ENCODE measurements at places on chromosomes 13 and 19.

- no peak for DNase-seq
Observed at GRCh38 chr13:98761126-98761985, 8.9 kb upstream of the SLC15A1 start.

DNA sequence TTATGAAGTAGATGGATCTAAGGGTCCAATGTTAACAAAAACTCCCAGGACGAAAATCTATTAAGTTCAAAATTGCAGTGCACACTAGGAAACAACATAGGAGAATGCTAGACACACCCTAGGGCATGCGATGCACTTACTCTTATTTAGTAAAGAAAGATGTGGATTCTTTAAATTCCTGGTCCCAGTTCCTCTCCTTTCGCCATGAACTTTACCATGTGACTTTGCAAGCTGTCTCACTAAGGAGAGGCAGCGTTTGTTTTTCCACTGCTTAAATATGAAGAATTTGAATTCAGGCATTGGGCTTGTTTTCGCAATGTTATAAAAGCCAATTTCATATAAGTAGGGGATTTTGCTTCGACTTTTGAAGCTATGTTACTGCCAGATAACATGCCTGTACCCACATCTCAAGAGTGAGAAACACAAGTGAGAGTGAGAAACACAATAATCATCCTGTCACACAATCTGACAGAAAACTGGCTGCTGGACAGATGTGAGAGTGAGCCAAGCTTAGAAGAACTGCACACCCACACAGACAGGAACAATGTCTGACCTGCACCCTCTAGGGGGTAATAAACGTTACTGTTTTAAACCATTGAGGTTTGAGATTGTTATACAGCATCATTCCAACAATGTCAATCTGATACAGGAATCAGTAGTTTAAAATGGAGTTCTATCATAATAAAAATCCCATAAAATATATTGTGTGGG is 1308.4 kb downstream of the SLITRK5 start:
- peak; percentile 29 for DNase-seq

DNA sequence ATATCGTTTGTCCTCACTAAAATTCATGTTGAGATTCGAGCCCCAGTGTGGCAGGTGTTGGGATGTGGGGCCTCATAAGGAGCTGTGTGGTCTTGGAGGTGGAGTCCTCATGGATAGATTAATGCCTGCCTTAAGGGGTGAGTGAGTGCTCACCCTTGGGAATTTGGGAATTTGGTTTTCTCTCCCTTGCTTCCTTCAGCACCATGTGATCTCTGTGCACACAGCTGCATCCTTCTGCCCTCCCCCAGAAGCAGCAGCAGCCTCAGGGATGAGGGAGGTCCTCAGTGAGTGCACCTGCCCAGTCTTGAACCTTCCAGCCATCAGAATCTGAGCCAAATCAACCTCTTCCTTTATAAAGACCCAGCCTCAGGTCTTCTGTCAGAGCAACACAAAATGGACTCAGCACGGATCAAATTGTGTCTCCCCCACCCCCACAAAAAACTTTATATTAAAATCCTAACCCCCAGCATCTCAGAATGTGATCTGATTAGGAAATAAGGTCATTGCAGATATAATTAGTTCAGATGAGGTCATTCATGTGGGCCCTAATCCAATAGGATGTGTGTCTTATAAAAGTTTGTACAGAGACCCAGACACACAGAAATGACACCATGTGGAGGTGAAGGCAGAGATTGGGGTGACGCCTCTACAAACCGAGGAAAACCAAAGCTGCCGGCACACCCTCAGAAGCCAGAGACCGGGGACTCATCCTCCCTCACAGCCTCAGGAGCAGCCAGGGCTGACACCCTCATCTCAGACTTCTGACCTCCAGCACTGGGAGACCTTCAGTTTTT is 12.9 kb downstream of the CYTH2 start:
- no peak for DNase-seq

DNA sequence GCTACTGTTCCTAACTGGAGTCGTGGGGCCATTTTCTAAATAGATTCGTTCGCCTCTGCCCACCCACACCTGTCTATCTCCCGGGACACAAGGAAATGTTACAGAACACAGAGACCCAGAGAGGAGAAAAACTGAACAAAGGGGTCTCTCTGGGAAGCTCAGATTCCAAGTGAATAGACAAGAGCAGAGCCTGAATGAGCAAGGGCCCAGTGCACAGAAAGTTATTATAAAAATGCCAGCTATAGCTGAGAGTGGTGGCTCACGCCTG is 27.2 kb upstream of the FEM1A start:
- no peak for DNase-seq

DNA sequence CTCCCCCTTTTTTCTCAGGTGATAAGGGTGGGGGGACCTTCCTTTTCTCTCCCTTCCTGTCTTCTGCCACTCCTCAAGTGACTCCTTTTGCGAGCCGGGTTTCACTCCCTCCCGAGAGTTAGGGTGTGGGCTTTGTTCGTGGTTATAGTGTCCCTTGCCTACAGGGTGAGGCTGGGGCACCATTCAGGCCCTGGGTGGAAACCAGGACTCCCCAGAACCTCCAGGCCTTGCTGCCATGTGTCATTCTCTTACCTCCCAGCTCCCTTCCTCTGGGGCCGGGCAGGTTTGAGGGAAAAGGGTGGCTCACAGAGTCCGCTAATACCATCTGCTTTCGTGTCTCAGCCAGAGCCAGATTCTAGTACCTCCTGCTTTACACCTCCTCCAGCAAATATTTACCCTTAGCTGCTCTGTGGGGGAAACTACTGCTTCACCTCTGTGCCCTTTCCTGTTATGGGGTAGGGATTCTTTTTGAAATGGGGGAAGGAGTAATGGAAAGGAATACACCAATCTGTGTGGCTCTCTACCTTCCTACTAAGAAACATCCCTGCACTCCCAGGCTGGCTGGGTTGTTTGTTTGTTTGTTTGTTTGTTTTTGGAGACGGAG is 2.8 kb downstream of the ACTN4 start:
- no peak for DNase-seq

DNA sequence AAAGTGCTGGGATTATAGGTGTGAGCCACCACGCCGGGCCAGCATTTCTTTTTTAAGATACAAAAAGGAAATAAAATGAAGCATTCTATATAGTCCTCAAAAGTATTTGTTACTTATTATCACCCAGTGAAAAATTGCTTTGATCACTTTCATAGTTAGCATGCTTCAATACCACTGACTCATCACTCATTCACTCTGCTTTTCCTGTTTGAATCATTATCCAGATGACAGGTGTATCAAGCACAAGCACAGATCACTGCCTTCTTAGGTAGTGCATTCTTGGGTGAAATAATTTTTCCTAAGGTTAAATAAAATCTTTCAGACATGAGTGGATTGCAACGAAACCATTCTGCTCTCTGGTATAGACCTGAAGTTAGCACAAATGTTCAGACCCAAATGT is 35.8 kb upstream of the SPART start:
- DNase-seq = no peak

GRCh38 chr19:46660008-46660517 is 919 bp downstream of the DACT3 start:
- DNase-seq = no peak

- peak; percentile 5 for DNase-seq
Observed at GRCh38 chr13:97125810-97126738, 96.1 kb upstream of the MBNL2 start.

- no peak for DNase-seq
Observed at GRCh38 chr13:59279576-59279975, 884.2 kb downstream of the DIAPH3 start.

DNA sequence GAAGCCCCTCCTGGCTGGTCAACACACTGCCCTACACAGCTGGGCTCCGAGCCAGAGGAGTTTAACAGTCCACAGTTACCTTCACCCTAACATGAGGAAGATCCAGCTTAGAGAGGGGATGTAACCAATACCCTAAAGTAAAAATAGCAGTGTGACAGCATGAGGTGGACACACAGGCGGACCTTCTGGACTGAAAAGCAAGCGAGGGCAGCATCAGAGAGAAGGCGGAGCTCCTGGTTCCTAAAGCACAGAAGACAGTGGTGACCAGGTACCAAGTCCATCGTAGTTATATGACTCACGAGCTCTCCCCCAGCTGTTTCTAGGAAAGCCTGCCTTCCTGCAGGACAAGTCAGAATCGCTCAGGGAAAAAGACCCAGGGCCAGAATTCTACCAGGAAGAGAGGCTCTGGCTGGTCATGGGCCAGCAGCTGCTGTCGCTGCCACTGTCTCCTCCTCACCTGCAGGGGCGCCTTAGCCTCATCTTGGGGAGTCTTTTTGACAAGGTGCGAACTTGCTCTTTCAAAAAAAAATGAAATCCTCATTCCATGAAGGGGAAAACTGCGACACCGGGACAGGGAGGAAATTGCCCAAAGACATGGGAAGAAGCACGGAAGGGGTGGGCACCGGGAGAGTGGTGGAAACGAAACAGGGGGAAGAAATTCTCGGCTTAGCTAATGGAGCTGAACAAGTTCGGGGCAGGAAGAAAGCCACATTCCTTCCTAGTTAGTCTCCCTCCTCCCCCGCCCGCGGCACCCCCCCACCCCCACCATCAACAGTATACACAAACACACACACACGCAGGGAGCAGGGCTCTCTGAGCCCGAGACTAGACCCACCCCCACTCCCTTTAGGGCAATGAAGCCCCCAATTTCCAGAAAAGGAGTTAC is 1.7 kb downstream of the ELL start:
- peak; percentile 46 for DNase-seq

- no peak for DNase-seq
Observed at GRCh38 chr19:31500946-31501345, 151.7 kb upstream of the TSHZ3 start.

GRCh38 chr13:113837560-113838355 is 26.1 kb downstream of the GAS6 start:
- DNase-seq = no peak

DNA sequence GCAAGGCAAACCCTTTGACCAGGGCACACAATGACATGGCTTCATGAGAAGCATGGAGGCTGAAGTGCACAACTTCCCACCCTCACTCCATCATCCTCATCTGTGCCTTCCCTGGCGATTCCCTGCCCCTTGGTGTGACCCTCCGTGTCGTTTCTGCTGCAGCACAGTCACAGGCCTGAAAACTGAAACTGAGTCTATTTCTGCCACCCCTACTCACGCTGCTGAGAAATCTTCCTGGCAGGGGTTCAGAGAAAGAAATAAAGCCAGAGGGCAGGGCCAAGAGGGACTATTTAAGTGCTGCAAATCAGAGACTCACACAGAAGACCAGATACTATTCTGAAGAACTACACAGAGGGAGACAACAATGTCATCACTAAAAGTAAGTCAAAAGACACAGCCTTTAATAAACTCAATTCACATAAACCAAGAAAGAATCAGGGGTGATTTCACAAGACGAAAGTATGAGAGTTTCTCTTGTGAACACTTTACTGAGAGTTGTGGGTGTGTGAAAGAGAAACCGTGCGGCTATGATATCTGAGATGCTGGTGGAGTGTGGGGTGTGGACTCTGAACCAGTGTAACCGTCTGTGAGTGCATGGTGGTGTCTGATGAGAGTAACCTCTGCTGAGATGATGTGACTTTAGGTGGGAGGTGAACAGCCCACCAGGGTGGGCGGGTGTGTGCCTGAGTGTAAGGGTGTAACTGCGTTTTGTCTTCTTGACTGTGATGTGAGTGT is 23.5 kb downstream of the LGALS16 start:
- no peak for DNase-seq

DNA sequence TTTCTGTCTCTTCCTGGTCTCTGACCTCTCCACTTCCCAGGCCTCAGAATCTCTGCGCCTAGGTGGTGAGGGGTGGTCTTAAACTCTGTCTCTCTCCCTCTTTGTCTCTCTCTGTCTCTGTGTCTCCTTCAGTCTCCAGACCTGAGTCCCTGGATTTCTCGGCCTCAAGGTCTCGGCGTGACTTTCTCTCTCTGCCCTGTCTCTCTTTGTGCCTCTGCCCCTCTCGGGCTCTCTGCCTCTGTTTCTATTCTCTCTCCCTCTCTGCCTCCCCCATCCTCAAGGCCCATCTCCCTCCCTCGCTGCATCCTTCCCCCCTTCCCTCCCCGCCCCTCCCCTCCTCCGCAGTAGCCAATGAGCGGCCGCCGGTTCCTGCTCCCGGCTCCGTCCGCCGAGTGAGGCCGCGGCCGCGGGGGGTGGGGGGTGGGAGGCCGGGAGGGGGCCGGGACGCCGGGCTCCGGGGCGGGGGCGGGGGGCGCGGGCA is at the start of gene CACNG7:
CACNG7 (plus strand) TSS at position 344 of the 481 bp plus-strand sequence. CDS start 3,554 bp downstream, outside the sequence.
- no peak for DNase-seq

DNA sequence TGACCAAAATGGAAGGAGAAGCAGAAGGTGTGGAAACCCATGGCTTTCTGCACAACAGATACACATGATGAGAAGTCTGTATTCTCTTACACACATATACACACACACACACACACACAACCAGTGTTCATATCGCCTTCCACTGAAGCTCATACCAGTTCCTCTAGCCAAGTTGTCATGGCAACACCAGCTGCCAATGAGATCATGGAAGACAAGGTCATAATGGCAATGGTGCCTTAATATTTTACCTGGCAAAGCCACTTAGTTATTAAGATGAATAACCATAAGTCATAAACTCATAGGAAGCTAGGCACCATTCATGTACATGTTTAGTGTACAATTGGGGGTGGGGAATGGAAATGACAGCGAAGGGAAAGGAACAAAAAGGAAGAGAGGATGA is 2.6 kb upstream of the DHRS12 start:
- peak; percentile 34 for DNase-seq

DNA sequence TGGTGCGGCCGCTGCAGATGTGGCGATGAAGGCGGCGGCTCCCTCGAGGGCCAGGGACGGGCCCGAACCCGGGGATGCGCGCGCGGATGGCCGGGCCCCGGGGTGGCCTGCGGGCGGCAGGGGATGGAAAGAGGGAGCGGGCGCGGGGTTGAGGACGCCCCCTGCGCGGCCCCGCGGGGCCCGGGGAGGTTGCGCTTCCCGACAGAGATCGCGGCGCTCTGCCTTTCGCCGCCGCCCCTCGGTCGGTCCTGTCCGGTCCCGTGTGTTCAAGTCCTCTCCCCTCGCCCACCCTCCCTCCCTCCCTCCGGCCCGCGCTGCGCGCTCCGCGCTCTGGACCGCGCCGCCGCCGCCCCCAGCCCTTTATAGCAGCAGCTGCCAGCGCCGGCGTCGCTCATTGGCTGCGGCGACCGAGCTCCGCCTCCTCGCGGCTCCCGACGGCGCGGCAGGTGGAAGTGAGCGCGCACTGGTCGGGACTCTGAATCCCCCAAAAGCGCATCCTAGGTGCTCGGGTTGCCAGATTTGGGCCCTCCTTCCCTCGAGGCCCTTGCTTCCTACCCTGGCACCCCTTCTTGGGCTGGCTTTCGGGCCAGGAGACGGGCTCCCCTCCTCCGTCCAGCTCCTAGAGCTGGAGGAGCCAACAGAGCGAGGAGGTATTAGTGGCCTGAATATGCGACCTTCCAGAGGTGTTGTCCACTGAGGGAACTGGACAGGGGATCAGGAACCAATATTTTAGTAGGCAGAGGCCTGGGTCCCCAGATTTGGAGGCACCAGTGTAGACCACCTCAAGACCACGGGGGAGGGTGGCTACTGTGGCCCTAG is at the start of gene ELAVL3:
ELAVL3 (minus strand) TSS at position 332 of the 819 bp plus-strand sequence. CDS start 438 bp downstream, outside the sequence.
- DNase-seq = no peak

Data from suppressor macrophage (primary cell).